HL-60 (cell line): ENCODE measurements at places on chromosomes 1 and 21.

- peak; percentile 75 for DNase-seq
Observed at GRCh38 chr1:205977402-205978014, 25.7 kb downstream of the RAB7B start.

GRCh38 chr1:193762236-193762635, 575.8 kb upstream of the B3GALT2 start:
- DNase-seq = no peak

GRCh38 chr1:101376121-101377083, 139.6 kb downstream of the S1PR1 start:
- DNase-seq = no peak

GRCh38 chr1:18722270-18722669, 91.6 kb downstream of the PAX7 start:
- DNase-seq = no peak

DNA sequence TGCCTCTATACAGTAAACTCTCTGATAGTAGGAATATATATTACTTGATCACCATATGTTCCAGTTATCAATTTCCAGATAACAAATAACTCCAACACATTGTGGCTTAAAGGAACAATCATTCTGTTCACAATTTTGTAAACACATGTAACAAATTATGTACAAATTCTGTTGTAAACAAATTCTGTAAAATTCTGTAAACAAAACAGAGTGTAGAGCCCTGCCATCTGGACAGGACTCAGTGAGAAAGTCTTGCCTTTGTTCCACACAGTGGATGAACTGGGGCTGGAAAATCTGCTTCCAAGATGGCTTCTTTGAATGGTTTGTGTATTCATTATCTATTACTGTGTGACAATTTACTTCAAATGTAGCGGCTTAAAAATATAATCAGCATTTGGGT, 69.0 kb upstream of the LRRC7 start:
- no peak for DNase-seq
